GM04504 (cell line): ENCODE measurements at places on chromosomes 6 and 20.

- no peak for DNase-seq
Measured at GRCh38 chr6:143064271-143064670, 3.6 kb downstream of the AIG1 start.

- no peak for DNase-seq
Measured at GRCh38 chr20:3282271-3283221, 43.6 kb upstream of the SLC4A11 start.

DNA sequence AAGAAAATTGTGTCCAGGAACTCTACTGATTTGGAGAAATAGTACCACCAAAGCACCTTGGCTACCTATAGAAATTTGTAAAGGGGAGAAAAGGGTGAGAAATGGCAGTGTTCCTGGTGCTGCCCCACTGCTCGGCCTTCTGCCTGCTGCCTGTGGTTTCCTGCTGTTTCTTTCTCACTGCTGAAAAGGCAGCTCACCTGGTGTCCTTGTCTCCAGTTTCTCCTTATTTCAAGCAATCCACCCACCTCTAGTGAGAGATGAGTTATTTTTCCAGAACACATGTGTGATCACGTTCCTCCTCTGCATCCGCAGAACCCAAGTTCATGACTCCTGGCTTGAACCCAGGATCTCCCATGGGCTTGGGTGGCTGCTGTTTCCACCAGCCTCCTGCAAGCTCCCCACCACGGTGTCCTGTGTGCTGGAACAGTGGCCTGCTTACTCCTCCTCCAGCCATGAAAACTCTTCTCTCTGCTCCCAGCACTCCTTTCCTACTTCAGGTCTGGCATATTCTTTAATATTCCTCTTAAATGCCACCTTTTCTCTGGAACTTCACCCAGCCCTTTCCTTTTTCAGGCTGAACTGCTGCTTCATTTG, 48.9 kb downstream of the ELOVL2 start:
- no peak for DNase-seq

DNA sequence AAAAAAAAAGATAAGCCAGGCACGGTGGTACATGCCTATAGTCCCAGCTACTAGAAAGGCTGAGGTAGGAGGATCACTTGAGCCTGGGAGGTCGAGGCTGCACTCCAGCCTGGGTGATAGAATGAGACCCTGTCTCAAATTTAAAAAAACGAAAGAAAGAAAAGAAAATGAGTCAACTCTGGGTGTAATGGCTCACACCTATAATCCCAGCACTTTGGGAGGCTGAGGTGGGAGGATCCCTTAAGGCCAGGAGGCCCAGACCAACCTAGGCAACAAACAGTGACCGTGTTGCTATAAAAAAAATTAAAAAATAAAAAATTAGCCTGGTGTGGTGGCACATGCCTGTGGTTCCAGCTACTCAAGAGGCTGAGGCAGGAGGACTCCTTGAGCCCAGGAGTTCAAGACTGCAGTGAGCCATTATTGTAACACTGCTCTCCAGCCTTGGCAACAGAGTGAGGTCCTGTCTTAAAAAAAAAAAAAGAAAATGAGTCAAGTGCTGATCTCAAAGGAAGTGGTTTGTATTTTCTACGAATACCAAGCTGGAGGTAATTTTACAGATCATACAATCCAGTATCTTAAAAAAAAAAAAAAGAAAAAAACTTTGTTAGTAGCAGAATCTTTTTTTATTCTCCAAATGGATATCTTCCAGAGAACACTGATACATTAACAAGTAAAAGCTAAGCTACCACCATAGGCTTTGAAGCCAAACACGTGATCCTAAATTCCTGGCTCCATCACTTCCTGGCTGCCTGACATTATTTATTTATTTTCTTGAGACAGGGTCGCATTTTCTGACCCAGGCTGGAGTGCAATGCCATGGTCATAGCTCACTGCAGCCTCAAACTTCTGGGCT, 5.7 kb downstream of the COMMD7 start:
- DNase-seq, result no peak

DNA sequence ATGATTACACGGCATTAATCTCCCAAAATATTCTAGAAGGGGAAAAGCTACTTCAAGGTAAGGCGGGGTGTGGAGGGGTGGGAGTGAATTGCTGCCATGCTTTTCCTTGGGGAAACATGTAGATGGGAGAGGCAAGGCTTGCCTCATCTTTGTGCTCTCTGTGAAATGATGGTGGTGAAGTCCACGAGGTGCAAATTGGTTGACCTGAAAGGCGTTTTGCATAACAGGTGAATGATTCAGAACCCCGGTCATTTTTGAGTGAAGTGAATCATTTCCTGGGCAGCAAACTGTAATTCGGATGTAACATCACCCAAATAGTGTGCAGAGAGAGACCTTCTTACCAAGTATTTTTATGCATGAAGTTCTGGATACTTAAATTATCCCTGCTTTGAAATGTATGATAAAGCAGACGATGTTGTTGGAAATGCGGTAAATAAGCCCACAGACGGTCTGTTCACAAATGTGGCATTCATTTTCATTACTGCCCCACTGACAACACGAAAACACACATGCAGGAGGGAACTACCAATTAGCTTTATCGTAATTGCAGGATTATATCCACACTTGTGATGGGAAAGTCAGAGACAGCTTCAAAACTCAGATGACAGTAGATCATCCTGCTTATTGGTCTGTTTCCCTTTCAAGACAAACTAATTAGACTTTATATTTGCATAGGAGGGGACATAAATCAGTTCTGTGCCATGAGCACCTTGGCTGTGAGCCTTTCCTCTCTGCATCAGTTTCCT, 3.0 kb downstream of the CDH4 start:
- DNase-seq, result no peak

GRCh38 chr6:85460154-85460920, 10.5 kb downstream of the NT5E start:
- no peak for DNase-seq

GRCh38 chr6:152696522-152696921, 1.2 kb upstream of the MYCT1 start:
- no peak for DNase-seq

DNA sequence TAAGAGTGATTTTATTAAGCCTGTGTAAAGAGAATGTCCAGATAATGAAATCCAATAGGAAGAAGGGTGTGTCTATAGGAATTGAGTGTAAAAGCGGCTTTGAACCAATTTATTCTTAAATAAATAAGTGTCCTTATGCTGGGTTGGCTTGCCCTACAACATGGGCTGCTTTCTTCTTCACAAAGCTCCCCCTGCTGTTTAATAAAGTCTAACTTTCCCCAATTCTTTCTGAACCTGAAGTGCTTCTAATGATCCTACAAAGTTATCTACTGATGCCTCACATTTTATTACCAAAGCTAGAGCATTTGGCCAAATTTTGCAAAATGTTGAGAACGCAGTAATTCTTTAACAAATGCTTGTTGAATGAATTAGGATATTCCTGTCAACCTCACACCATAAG, 36.3 kb upstream of the SIRT5 start:
- peak; percentile 18 for DNase-seq
